ENCODE measurements at places on chromosomes 6 and 20. TPM values are rescaled to one million over a fixed set of nuclear protein-coding genes. Genes with fewer than 3 reads are reported as not detected.

Gene C6orf132
- total RNA-seq = not detected

Gene MYMX
- not detected for total RNA-seq

Gene B3GAT2
- 0.05 TPM for total RNA-seq

Gene ANGPT4
- not detected for total RNA-seq

Gene COL19A1
- total RNA-seq = not detected

Gene HLA-E
- 706 TPM for total RNA-seq

Gene DOK5
- total RNA-seq = not detected

Gene MAS1
- total RNA-seq = not detected

Gene THBD
- not detected for total RNA-seq

Gene PPIL6
- total RNA-seq = 0.17 TPM

Gene BACH2
- 61.6 TPM for total RNA-seq

Gene FERMT1
- total RNA-seq = not detected

Gene ADTRP
- total RNA-seq = 2.5 TPM

Gene AURKA
- 83.0 TPM for total RNA-seq

Gene SLC22A2
- not detected for total RNA-seq

Gene RRAGD
- 8.8 TPM for total RNA-seq

Gene BIRC7
- total RNA-seq = not detected

Gene ETV7
- 13.4 TPM for total RNA-seq

Gene HLA-DOB
- total RNA-seq = 2.4 TPM

Gene WFDC10B
- total RNA-seq = not detected

Gene RSPO3
- total RNA-seq = not detected

Gene SRC
- total RNA-seq = 2.1 TPM

Gene PTCRA
- total RNA-seq = not detected

Gene FLRT3
- not detected for total RNA-seq

Gene BHLHE23
- total RNA-seq = not detected

Gene GPX6
- not detected for total RNA-seq

Gene MAFB
- not detected for total RNA-seq

Gene NTSR1
- 0.94 TPM for total RNA-seq

Gene RAD21L1
- not detected for total RNA-seq

Gene SLC13A3
- total RNA-seq = 0.35 TPM

Gene ATF6B
- 142 TPM for total RNA-seq

Gene FAM83C
- total RNA-seq = not detected

Gene CDSN
- not detected for total RNA-seq

Gene CAP2
- not detected for total RNA-seq

Gene ABHD16B
- not detected for total RNA-seq

Gene PPP1R3D
- 7.5 TPM for total RNA-seq

Gene PTK7
- total RNA-seq = 1.3 TPM

Gene GINS1
- 28.9 TPM for total RNA-seq

Gene TRIM31
- total RNA-seq = not detected

Gene GNAS-AS1
- total RNA-seq = 0.96 TPM

Gene TRIM10
- not detected for total RNA-seq

Gene UBE2C
- 232 TPM for total RNA-seq

All from activated CD4-positive, alpha-beta T cell treated with anti-CD3 and anti-CD28 coated beads, Interleukin-2, amount 10 ng/mL, durations not matched to agents 7 days and 5 days (primary cell).